ENCODE measurements at places on chromosomes 3 and 15.
A peak's percentile ranks its signal among the peaks of the same experiment; 100 is the strongest.

GRCh38 chr3:17219593-17219992 is 334.8 kb downstream of the PLCL2 start:
- DNase-seq = no peak

DNA sequence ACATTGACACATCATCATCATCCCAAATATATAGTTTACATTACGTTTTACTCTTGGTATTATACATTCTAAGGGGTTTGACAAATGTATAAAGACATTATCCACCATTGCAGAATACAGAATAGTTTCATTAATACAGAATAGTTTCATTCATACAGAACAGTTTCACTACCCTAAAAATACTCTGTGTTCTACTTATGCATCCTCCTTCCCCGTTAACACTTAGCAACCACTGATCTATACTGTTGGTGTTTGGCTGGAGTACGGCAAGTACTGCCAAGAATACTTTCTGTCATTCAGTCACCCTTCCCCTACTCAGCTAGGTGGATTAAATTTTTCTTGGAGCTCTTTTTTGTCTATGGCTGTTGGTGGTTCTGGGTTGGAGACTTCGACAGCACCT is 33.4 kb downstream of the LEKR1 start:
- DNase-seq = no peak

DNA sequence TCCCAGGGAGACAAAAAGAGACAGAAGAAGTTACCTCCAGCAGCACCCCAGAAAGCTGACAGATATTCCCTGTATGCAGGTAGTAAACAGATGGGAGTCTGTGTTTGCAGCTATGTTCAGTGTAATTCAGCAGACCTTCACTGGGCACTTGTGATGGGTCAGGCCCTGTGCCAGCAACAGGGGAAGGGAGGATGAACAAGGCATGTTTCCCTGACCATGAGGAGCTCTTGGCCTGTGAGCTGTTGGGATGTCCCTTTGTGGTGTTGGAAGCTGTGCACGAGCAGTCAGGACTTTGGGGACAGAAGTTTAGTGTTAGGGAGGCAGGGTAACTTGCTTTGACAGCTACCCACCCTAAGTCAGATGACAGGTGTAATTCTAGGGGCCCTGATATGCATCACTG is 106.0 kb upstream of the TRIM42 start:
- DNase-seq = no peak

GRCh38 chr15:39161096-39161495 is 419.8 kb upstream of the THBS1 start:
- no peak for DNase-seq

DNA sequence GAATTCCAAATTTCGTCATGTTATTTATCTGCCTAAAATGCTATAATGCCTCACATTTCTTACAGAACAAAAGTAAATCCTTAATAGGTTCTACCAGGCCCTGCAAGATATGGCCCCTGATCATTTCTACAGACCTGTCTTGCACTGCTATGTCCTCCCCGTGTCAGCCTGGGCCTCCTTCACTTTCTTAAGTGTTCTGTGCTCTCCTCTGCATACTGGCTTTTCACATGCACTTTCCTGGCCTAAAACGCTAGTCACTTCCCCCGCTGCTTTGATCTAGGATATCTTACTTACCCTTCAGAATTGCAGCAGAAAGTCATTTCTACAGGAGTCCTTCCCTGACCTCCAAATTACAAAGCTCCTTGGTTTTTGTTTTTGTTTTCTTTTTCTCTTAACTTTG is 551.3 kb downstream of the NSUN3 start:
- no peak for DNase-seq

DNA sequence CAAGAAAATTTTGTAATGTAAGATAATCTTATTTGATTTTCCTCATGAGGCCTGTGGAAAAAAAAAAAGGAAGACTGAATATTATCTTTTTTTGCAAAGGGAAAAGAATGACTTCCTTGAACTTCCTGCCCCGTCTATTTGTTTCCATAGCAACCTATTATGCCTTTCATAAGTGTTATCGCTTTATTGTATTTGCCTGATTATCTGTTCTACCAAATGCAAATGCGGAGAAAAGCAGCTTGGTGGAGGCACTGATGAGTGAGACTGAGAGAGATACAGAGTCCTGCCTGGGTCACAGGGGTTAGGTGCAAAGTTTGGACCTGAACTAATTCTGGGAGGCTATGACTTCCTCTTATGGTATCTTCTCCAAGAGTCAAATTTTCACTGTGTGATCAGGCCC is 334.0 kb upstream of the KCNMB2 start:
- no peak for DNase-seq

DNA sequence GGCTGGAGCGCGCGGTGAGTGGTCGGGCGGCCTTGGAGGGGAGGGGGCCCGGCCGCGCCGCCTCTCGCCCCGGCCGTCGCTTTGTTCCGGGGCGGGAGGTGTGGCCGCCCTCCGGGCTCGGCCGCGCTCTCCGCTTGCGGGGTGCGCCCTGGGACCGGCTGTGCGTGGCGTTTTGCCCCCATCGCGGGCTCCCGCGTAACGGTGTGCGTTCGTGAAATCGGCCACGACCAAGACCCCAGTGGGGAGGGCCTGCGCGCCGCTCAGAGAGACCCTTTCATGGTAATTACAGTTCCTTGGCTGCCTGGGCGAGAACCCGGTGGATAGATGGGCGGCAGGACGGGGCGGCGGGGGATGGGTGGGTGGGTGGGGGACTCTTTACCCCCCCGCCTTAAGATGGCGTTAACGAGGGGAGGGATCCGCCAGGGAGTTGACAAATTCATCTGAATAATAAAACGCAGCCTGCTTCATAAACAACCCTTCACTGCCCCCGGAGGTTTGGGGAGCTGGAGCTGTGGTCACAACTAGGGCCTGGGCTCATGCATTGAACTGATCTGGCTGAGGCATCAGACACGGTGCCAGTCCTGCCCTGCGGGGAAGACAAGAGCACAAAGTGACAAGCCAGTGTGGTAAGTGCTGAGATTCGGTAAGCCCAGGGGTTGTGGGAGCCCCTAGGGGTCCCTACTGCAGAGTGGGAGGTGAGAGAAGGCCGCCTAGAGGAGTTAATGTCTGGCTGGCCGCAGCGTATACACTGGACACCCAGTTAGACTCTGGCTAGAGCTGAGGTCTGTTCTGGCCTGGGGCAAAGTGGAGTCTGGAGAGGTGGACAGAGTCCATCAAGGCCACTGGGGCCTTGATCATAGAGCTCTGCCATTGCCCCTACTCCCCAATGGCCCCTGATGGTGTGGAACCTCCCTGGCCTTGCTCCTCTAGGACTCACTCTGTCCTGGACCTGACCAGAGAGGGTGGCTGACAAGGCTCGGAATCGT is 668 bp downstream of the MRAS start:
- no peak for DNase-seq

GRCh38 chr3:154135511-154136173 is 14.5 kb downstream of the ARHGEF26 start:
- no peak for DNase-seq

- DNase-seq = no peak
Observed at GRCh38 chr3:82957696-82958095, 1196.3 kb upstream of the GBE1 start.

DNA sequence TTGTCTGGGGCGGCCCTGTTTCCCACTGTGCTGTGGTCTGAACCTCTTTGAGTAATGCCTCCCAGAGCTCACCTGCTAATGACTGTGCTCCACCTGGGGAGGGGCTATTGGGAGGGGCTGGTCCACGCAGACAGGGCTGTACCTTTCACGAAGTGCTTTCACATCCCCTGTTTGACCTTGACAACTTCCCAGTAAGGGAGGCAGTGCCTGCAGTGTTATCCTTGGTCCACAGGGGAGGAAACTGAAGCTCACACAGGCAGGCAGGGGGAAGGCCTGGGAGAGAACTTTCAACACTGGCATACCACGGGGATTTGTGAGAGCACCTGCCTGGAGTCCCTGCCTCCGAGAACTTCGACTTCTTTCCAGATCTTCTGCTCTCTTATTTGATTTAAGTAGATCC is 91.2 kb downstream of the CACNA1D start:
- DNase-seq = no peak

DNA sequence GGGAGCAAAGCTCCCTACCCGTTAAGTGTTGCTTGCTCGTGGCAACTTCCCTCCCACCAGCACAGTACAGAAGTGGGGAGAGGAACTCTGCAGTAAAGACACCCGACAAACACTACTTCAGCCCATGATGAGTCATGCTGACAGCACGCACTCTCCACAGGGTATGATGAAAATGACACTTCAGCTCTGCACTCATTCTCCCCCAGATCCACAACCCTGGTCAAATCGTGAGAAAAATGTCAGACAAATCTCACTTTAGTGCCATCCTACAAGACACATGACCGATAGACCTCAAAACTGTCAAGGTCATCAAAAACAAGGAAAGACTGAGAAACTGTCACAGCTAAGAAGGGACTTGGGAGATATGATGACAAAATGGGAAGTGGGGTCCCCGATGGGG is 278.9 kb downstream of the OCA2 start:
- no peak for DNase-seq

DNA sequence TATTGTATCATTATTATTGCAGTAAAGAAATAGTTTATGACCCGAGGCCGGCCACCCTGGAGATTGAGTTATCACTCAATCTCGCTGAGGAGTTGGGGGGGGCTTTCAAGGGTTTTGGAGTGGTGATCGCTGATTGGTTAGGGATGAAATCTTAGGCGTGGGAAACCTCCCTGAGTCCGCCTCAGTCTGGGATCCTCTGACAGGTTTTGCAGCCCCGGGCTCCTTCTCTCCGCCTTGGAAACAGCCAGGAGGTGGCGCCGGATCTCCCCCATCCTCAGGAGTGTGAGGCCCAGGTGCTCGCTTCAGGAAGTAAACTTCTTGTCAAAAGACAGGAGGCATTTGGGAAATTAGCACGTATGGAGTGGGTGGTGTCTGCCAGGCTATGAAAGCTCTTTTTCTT is 41.1 kb upstream of the SEC61A1 start:
- DNase-seq = peak; percentile 67

DNA sequence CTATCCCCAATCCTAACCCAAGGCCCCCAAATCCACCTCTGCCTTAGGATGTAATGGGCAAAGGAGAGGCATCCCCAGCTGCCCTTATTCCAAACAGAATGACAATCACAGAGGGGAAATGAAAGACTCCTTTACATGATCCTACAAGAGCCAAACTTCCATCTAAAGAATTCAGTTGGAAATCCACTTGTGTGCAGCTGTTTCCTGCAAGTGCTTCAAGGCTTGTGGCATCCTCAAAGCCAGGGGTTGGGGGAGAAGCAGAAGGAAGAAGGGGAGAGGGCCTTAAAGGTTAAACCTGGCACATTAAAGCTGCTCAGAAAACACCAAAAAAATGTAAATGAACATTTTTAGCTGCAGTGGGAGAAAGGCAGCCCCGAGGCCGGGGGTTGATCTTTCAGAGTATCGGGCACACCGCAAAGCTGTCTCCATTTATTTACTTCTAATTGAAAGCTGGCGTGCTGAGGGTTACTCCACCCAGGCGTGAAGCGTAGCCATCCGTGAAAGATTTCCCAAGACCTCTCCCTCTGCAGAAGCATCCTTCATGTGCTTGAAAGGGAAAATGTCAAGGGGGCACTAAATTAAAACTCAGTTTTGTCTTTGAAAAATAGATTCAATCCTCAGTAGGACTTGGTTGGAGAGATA is 217.8 kb downstream of the SHQ1 start:
- DNase-seq = no peak

- no peak for DNase-seq
Observed at GRCh38 chr3:40208251-40208650, 101.3 kb upstream of the EIF1B start.

- DNase-seq = no peak
Observed at GRCh38 chr3:125042725-125043406, 12.9 kb downstream of the HEG1 start.

DNA sequence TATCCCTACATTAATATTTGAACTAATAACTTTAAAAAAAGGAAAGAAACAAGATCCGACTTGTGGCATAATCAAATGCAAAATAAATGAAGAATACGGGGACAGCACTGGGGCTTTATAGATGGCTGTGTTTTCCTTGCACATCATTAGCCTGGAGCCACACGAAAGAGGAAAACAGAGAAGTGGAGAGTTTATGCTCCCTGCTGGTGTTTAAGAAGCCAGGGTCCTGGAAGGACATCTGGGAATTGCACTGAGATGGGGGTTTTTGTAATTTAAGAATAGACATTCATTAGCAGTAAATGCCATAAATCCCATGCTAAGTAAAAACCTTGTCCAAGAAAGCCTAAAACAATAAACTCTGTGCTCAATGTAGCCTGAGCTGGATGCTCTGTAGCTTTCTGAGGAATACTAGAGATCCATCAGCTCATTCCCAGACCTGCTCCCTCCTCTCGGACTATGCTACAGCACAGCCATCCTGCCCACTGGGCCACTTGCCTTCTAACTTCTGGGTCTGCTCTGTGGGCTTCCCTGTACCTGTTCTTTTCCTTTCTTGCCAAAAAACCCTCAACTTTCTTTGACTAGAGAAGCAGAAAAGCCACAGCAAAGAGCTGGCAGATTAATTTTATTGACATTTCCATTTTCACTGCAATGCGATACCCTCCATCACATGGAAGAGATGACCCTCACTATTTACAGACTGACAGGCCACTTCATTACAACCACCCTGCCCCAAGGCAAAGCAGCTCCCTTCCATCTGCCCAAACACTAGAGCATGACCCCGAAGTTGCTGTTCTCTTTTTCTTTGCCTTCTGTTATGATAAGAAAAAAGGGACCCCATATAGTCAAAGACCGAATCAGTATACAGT is 62.3 kb downstream of the MEIS2 start:
- DNase-seq = no peak

DNA sequence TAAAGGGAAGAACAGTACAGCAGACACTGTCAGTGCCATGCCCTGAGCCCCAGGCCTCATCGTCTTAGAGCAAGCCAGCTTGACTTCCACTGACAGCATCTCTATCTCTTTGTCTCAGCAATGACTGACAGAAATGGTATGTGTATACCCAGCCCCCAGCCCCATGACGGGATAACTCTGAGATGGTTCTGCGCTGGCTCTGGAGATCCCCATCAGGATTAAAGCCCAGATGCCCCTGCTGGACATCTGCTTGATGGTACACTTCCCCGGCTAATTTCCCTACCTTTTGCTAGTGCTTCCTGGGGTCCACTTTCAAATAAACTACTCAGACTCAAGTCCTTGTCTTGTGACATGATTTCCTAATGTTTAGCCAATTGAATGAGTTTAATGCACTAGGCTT is 7.6 kb downstream of the NMNAT3 start:
- DNase-seq = no peak

GRCh38 chr3:168973206-168973605 is 690.3 kb downstream of the MECOM start:
- DNase-seq = no peak

GRCh38 chr3:174955513-174956016 is 96.4 kb downstream of the NAALADL2 start:
- DNase-seq = no peak
